ENCODE measurements at places on chromosomes 2 and 18.

GRCh38 chr2:191296083-191297006 lies 51.1 kb downstream of the MYO1B start:
- no peak for DNase-seq

DNA sequence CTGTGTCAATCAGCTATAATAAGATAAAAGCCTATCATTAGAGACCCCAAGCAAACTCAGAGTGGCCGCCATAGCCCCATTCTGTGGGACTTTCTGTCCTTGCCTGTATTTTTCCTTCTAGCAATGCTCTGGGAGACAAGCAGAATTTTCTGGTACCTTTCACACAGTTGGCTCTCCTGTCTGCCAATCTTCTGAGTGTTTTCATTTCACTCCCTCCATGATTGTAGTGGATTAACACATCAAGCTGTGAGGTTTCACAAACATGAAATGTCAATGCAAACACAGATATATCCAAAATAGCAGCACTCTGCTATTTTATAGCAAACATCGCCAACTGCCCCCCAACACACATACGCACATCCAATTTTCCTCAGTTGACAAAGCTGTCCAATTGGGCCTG lies 64.9 kb downstream of the C1D start:
- DNase-seq: no peak

DNA sequence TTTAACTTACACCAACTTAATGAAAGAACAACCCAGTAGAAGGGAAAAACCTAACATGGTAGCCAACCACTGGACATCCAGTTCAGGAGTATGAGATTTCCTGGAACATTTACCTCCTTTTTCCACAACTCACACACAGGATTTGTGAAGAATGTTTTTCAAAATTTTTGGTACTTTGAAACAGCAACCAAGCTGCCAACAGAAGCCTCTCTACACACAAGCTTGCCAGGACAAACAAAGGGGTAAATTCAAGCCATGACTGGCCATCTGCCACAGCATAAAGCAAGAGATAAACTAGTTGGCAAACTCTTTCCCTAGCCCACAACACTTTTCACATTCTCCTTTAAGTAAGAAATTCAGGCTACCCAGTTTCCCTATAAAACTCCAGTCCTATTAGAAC lies 21.4 kb downstream of the MGAT4A start:
- peak; percentile 50 for DNase-seq

DNA sequence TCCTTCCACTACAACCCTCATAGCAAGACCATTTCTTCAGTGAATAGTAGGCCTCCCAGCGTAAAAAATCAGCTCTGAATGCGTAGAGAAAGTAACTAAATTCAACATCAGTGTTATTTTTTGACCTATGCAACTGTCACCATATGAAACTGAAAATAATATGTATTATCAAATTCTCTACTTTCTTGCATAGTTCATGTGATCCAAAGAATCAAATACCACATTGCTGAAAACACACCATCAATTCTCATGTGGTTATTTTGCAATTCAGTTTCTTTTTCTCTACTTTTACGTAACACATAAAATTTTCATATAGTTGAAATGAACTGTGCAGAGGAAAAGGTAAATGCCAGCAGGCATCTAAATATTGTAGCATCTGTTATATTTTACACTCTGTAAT lies 208.5 kb upstream of the SPOPL start:
- DNase-seq: no peak

DNA sequence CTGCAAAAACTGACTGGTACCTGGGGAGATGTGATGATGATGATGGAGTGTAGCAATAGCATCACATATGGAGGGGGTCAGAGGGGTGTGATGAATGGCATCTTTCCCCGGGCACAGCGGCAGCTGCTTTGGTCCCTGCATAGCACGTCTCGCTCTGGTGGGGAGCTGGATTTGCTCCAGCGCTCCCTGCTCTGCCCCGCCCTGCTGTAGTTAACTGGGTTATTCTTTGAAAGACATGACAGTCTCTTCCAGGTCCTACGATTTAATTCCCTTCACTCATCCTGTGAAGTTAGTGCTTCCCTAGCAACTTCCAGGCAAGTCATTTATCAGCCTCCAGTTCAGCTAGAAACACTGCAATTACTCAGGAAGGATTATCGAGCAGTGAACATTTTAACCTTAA lies 463.1 kb downstream of the TSN start:
- DNase-seq: no peak

GRCh38 chr2:68964282-68964681 lies 10.2 kb upstream of the GKN1 start:
- DNase-seq: no peak

DNA sequence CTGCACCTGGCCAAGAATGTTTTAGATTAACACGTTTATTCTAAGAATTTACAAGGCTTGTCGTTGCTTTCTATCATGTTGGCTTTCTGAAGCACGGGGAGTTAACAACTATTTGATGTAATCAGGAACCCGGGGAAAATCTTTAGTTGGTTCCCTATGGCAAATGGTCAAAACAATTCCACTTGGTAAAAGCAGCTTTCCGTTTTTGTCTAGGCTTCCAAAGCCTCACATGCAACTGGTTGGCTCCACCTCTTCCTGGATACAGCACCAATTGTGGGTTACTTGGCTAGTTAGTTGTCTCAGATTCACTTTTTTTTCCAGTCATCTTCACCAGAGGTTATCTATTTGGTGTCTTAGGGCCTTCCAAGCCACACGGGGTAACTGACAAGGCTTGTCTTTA lies 2.8 kb downstream of the COLEC12 start:
- DNase-seq: no peak

DNA sequence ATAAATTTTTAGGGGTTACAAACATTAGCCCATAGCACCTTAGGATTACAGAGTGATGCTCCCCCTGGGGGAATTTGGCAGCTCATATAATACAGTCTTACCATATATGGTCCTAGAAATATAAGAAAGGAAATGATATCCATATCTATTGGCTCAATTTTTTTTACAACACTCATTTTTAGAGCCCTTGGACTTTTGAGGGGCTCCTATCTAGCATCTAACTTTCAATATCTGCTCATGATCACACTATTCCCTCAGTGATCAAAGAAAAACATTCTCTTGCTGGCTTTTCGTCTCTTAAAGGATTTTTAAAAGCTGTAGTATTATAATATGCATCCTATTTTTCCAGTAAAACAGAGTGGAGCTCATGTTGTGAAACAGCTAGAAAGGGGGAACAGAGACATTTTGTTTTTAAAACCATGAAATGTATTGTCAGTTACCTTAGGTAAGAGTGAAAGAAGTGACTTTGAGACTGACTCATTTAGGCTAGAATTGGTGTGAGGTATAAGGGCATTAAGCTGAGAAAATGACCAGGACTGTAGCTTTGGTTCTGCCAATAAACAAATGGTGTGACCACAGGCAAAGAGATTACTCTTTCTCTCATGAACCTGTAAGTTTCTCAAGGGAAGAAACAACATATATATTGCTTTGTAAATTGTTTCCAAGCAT lies 65.8 kb downstream of the ALPK2 start:
- DNase-seq: no peak

DNA sequence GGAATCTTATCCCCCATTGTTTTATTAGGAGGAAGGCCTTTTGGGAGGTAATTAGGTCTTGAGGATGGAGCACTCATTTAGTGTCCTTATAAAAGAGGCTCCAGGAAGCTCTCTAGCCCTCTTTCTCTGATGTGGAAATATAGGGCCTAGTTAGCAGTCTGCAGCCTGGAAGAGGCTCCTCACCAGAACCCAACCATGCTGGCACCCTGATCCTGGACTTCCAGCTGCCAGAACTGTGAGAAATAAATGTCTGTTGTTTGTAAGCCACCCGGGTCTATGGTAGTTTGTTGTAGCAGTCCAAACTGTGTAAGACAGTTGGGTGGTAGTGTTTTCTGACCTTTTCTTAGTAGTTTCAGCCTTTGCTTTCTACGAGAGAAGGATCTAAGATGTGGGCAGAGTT lies 100.7 kb downstream of the KIAA1328 start:
- no peak for DNase-seq

All from caudate nucleus (tissue), 63 donors.